Large intestine (tissue), 12 donors: ENCODE measurements at places on chromosomes 7 and 10. TPM values are rescaled to one million over a fixed set of nuclear protein-coding genes. Genes with fewer than 3 reads are reported as not detected.

- no peak for DNase-seq
Measured at GRCh38 chr10:120586471-120586872, 129.4 kb downstream of the PLPP4 start.

- DNase-seq: no peak
Measured at GRCh38 chr10:36499693-36500092, 625.7 kb upstream of the ANKRD30A start.

GRCh38 chr7:149799397-149800168 is 26.2 kb upstream of the ZNF467 start:
- DNase-seq: no peak

- DNase-seq: no peak
Measured at GRCh38 chr7:2383543-2384274, 19.7 kb upstream of the CHST12 start.

Gene MEOX2
- polyA plus RNA-seq: 3.3 TPM

GRCh38 chr7:130409067-130409711 is 28.9 kb downstream of the CPA1 start:
- DNase-seq: no peak

GRCh38 chr7:138286846-138287245 is 173.2 kb upstream of the TRIM24 start:
- no peak for DNase-seq

DNA sequence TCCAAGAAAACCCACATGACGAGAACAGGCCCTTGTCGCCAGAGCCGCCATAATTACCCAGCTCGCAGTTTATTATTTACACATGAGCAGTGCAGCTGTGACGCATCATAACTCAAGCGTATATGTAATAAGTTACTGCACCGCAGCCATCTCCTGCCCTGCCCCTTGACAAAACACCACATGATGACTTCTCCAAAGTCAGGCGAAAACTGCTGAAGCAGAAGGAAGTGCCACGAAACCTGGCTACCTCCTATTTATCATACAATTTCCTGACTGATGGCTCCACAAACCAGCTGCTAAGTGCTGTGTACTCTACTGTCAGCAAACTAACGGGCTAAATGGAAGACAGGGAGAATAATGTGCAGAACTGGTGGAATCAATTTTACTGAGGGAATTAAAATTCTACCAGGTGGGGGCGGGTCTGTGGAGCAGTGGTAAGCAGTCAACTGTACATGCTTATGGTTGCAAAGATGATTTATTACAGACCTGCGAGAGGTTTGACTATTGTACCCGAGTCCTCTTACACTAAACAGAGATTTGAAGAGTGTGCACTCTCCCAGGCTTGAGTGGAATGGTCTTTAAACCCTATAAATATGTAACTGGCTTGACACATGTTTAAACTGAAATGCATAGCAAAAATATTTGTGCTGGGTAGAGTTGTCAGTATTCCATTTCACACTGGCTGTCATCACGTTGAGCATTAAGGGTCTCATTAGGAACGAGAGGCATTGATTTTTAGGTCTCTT is 156.0 kb downstream of the GLI3 start:
- peak; percentile 63 for DNase-seq

DNA sequence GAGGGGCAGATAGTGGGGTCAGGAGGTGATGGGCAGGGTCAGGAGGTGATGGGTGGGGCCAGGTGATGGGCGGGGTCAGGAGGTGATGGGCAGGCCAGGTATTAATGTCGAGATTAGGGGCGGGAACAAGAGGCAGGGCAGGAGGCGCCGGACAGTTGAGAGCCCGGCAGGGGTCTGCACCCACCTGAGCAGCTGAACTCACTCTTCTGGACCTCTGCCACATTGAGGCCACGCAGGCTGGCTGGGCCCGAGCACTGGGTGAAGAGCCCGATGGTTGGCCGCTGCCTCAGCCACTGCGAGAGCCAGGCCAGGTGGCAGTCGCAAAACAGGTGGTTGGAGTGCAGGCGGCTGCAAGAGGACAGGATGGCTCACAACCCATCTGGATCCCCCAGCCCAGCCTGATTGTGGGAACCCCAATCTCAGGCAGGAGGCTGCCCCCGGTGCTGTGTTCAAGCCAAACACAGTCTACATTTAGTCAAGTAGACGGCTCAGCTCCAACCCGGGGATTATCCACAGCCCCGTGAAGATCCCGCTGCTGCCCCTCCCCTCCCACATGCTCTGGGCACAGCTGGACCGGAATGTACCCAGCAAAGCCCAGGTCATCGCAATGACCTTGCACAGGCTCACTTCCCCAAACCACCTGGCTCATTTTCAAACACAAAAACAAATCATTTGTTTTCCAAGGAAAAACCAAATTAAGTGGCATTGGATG is 122.3 kb downstream of the SLIT1 start:
- no peak for DNase-seq

- DNase-seq: no peak
Measured at GRCh38 chr7:108017776-108018151, 14.8 kb upstream of the LAMB1 start.

DNA sequence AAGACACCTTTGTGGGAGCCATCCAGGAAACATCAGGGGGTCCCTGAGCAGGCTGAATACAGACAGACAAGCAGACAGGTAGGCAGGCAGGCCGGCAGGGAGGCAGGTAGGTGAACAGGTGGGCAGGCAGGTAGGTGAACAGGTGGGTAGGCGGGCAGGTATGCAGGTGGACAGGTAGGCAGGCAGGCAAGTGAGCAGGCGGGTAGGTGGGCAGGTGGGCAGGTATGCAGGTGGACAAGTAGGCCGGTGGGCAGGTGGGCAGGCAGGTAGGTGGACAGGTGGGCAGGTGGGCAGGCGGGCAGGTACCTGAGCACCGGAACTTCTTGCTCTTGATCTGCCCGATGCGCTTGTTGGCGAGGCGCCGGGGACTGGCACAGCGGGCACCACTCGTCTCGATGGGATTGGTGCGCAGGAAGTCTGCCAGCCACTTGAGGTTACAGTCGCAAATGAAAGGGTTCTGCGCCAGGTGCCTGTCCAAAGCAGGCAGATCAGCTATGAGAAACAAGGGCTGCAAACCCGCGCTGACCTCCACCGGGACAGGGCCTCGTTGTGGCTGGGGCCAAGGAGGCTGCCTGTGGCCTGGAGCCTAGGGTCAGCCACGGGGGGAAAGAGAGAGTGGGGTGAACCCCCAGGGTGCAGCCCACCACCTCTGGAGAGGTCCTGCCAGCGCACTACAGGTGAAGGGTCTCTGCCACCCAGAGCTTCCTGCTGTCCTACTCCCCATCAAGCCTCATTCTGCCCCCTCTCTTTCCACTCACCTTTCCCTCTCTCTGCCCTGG is 136.9 kb downstream of the SLIT1 start:
- no peak for DNase-seq

- peak; percentile 60 for DNase-seq
Measured at GRCh38 chr7:81469869-81470723, 299.8 kb downstream of the HGF start.

Gene RARRES2
- 58.2 TPM for polyA plus RNA-seq

DNA sequence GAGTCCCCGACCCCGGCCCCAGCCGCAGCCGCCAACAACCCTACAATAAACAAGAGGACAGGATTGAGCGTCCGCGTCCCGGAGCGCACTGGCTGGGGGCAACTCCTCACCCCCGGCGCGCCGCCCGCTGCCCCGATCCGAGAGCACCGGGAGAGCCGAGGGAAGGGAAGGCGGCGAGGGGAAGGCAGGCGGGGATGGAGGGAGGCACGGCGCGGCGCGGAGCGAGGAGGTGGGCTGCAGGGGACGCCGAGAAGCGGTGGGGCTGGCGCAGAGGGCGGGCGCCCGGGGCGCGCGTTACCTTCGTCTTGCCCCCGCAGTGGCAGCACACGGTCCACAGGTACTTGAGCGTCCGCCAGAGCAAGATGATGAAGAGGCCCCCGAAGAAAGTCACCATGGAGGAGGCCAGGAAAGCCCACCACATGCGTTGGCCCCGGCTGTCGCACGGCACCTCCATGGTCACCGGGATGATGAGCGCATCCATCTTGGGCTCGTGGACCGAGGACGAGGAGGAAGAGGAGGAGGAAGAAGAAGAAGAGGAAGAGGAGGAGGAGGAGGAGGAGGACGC is 559 bp downstream of the KCNMA1 start:
- no peak for DNase-seq

Gene ZNF735
- not detected for polyA plus RNA-seq

GRCh38 chr7:47535704-47536628 is 45.9 kb downstream of the TNS3 start:
- DNase-seq: peak; percentile 25

Gene GIMAP1
- polyA plus RNA-seq: 2.2 TPM

Gene MALRD1
- 109 TPM for polyA plus RNA-seq

Gene DIP2C
- 16.5 TPM for polyA plus RNA-seq

- DNase-seq: no peak
Measured at GRCh38 chr10:48469516-48470020, 135.3 kb downstream of the ARHGAP22 start.

Gene TRRAP
- polyA plus RNA-seq: 24.7 TPM

DNA sequence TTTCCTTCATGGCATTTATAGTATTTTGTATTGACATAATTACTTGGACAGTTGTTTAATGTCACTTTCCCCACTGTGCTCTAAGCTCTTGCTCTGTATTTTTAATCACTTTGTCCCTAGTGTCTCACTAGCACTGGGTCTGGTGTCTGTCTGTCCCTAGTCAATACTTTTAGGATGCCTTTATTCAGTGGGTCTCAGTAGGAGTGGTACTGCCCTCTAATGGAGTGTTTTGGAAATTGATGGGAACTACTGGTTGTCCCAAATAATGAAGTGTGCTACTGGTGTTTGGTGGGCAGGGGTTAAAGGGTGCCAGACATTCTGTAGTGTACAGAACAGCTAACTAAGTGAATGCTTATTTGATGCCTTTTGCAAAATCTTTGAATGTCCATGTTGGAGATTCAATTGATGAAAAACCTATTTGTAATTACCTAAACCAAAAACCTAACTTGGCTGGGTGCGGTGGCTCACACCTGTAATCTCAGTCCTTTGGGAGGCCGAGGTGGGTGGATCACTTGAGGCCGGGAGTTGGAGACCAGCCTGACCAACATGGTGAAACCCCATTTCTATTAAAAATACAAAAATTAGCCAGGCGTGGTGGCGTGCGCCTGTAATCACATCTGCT is 33.3 kb downstream of the CDK14 start:
- peak; percentile 12 for DNase-seq

DNA sequence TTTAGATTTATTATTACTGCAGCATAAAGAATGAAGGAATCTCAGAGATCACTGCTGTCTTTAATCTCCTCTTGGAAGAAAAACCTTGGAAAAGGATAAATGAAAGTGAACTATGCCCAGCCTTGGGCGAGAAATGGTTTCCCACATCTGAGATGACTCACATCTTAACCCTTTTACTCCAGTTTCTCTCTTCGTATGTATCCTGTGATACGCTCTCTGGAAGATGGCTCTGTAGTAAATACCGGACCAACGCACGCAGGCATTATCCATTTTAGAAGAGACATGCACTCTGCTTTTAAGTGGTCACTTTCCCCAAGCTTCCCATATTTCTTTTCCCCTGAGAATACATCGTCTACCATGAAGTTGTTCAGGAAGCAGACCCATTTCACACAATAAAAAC is 207.3 kb upstream of the BMPER start:
- peak; percentile 38 for DNase-seq

Gene PRLHR
- polyA plus RNA-seq: 1.1 TPM

Gene FAM25G
- polyA plus RNA-seq: not detected

DNA sequence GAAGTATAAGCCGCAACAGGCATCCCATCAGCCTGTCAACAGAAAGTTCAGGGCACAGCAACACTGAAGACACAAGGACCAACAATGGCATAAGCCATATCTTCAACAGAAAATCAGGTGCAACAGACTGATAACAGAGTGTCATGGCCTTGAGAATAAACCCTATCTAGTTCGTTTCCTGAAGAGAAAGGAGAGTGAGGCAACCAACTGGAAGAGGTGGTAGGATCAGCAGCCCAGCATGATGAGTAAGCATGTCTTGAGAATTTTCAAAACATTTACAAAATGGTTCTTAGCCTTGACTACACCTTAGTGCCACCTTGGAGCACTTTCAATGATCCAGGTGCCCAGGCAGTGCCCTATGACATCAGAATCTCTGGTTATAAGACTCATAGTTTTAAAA is 290.2 kb upstream of the SEMA3C start:
- DNase-seq: no peak

GRCh38 chr10:58797356-58797755 is 284.7 kb downstream of the BICC1 start:
- no peak for DNase-seq

Gene OR2A25
- not detected for polyA plus RNA-seq

Gene PNLIPRP1
- polyA plus RNA-seq: 0.63 TPM

- no peak for DNase-seq
Measured at GRCh38 chr10:117162093-117163060, 24.3 kb upstream of the VAX1 start.

Gene CYP26C1
- polyA plus RNA-seq: not detected

- peak; percentile 76 for DNase-seq
Measured at GRCh38 chr7:44580945-44581878, 819 bp downstream of the TMED4 start.

Gene PAX4
- 2.8 TPM for polyA plus RNA-seq

DNA sequence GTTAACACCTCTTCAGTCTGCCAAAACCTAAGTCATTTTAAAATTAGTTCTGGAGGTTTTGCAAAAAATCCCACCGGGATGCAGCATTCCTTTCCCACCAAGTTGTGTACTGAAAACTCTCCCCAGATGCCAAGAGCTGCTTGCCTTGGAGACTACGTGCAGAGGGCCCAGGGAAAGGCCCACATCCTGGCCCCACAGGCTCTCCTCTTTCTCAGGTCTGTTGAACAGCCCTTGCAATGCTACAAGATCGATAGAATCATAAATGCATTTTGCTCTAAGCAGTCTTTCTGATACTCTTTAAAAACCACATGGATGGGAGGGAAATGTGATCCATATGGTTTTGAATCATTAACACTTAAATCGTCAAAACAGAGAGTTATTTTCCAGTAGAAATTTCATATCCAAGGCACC is 126.7 kb upstream of the ZMIZ1 start:
- no peak for DNase-seq

GRCh38 chr7:152579070-152579469 is 96.9 kb downstream of the XRCC2 start:
- DNase-seq: no peak

GRCh38 chr7:55086413-55087201 is 67.8 kb downstream of the EGFR start:
- no peak for DNase-seq

DNA sequence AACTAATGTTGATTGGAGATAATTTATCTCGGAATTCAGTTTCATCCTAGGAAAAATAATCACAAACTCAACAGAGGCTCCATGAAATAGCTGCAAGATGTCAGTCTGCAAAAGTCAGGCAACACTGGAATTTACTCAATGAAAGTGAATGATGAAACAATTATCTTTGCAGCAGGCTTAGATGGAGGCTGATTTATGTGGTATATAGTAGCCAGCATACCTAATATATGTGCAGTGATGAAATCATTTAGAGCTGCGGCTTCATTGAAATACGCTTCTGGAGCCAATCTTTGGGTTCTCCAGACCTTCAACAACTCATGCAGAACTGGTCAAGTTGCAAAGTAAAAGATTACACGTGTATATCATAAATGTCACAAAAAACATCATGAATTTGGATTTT is 113.3 kb downstream of the ITGA8 start:
- DNase-seq: no peak

GRCh38 chr7:157111311-157111710 is 27.4 kb upstream of the UBE3C start:
- no peak for DNase-seq
